ENCODE measurements at places on chromosomes 11 and 22. TPM values are rescaled to one million over a fixed set of nuclear protein-coding genes. Genes with fewer than 3 reads are reported as not detected.

DNA sequence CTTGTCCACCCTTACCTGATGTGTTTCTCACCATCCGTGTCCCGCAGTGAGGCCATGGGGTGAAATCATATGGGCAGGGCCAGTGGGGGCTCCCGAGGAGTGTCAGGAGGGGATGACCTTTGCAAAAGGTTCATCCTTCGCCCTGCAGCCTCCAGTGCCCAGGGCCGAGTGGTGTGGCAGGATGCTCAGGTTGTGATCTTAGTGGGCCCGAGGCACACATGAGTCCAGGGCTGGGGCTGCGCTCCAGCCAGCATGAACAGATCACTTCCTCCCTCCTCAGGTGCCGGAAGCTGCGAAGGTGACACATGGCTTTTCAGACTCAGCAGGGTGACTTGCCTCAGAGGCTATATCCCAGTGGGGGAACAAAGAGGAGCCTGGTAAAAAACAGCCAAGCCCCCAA lies 2.8 kb upstream of the FKBP2 start:
- DNase-seq: no peak

DNA sequence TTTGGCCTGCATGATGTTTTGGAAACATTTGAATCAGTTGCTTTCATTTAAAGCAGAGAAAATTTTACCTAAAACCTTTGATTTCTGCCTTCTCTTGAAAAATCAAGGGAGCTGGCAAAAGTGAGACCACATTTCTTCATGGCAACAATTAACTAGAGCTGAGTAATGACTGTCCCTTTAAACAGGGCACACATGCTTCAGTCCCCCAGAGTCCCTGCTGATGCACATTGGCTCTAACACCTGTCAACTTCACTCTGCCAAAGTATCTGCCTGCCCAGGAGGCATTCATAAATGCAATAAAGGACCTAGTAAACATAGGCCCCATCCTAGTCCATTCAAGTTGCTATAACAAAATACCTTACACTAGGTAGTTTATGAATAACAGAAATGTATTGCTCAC lies 87.1 kb upstream of the LDLRAD3 start:
- no peak for DNase-seq

GRCh38 chr22:30643055-30643875 lies 7.7 kb downstream of the SLC35E4 start:
- no peak for DNase-seq

GRCh38 chr11:73461335-73461840 lies 85.2 kb downstream of the RELT start:
- no peak for DNase-seq

DNA sequence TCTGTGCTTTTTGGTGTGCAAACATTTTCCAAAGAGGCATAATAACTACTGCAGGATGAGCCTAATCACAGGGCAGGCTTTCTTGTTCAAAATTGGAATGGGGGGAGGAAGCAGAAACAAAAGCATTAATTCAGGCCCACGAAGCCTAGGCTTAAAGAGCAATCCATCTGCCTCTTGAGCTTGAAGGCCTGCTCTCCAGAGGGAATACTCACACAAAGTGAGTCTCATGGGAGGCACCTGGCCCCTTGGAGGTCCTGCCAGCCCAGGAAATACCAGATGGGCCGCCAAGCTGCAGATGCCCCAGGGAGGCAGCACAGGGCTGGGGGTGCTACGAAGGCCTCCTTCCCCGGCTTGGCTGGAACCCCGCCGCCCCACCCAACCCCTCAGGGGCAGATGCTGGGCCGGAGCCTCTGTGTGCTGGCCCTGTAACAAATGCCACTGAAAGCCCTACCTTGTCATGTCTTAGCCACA lies 39.3 kb upstream of the COMT start:
- DNase-seq: no peak

GRCh38 chr11:119091178-119091577 lies 6.5 kb downstream of the HMBS start:
- no peak for DNase-seq

- DNase-seq: no peak
Measured at GRCh38 chr11:47125083-47125482, 51.6 kb downstream of the ARFGAP2 start.

GRCh38 chr11:134856056-134856971 lies 444.3 kb upstream of the B3GAT1 start:
- DNase-seq: no peak

DNA sequence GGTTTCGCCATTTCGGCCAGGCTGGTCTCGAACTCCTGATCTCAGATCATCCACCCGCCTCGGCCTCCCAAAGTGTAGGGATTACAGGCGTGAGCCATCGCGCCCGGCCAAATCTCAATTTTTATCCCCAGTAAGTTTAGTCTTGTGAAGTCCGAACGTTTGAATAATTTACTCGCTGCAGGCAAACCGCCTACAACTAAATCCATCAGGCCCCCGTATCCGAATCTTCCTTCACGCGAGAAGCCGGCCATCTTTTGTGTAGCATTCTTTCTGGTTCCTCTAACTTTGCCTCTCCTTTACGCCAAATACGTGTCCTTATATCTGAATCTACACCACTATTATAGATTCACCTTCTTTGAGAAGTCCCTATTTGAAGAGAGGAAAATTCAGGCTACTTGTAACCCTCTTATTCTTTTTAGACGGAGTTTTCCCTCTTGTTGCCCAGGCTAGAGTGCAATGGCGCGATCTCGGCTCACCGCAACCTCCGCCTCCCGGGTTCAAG lies 581 bp upstream of the EIF3L start:
- peak; percentile 5 for DNase-seq

DNA sequence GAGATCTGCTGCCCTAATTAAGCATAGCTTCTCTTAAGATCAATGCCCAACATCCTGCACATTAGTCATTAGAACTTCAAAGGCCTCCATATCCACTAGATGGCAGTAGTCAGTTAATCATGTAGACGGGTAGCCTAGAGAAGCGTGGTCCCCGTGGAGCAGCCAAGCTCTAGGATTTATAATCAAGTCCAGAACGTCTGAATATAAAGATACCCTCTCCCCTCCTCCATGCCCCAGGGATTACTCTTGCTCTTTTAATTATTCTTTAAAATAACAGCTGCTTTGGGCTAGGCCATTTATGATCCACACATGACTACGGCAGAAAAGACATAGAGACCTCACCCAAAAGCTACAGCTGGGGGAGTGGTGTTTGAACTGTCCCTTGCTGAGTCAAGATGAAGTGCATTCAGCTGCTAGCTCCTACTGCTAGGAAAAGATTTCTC lies 327.6 kb upstream of the PLET1 start:
- peak; percentile 73 for DNase-seq

CALCB gene
- polyA plus RNA-seq: 0.13 TPM

CARD10 gene
- 13.4 TPM for polyA plus RNA-seq

MPEG1 gene
- 14.4 TPM for polyA plus RNA-seq

PRSS23 gene
- 75.8 TPM for polyA plus RNA-seq

LDHAL6A gene
- polyA plus RNA-seq: 0.56 TPM

GNG3 gene
- 1.8 TPM for polyA plus RNA-seq

PIWIL4 gene
- polyA plus RNA-seq: 5.0 TPM

CCDC89 gene
- polyA plus RNA-seq: 6.8 TPM

DGCR6 gene
- 12.6 TPM for polyA plus RNA-seq

KCTD14 gene
- 10.0 TPM for polyA plus RNA-seq

CDC45 gene
- polyA plus RNA-seq: 22.8 TPM

All from left lung (tissue), 14 donors.